ENCODE measurements at places on chromosomes 11 and 22.

DNA sequence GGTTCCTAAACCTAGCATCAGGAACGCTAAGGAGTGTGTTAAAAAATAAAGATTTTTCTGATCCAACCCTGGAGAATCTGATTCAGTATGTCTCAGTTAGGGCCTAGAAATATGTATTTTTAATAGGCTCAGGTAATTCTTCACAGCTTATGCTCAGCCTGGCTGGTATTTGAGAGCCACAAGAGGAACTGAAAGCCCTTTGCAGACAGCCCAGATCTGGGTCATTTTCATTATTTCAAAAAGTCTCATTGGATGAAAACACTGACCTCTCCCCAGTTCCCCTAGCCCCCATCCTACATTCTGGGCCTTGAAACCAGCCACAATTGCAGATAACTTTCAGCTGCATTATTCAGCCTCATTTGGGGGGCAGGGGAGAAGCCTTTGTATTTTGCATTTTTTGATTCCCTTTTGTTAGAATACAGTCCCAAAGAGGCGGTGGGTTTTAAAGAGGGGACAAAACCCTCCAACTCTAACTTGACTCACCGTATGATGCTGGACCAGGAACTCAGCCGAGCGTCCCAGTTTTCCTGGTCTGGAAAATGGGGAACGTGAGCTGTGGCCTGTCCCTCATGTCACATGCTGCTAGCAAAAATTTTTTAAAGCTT is 66.0 kb upstream of the LARGE1 start:
- no peak for DNase-seq

- no peak for DNase-seq
Observed at GRCh38 chr22:27270818-27271510, 530.6 kb downstream of the MN1 start.

DNA sequence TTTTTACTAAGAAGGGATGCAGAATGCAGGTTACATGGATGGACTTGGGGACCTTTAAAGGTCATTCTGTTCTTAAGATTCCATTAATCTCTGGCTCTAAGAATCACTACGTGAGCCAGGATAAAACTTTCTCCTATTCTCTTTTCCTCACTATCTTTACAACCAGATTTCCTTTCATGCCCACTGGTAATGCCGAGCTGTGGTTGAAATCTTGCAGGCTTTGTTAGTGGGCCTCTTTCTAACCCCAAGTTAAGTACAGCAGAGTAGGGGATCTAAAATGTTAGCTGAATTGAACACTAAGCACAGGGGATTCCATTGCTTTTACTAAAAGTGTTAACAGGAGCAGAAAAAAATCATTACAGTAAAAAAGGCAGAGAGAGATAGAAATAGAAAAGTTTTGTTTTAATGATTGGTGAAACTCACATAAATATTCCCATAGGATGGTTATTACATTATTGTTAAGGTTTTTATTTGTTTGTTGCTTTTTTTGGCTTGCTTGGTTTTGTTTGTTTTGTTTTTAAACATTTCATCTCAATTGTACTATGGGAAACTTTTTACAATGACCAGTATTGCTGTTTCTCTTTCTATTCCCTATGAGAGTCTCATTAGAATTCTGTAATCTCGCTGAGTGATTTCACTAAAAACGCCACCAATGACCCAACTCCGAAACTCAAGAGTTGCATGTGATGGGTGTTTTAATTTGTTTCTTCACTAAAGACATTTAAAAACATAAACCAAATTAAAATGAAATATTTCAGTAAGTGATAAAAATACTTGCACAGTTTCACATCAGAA is 54.1 kb upstream of the HTATIP2 start:
- no peak for DNase-seq

GRCh38 chr22:25735650-25736049 is 6.3 kb upstream of the MYO18B start:
- DNase-seq = no peak

DNA sequence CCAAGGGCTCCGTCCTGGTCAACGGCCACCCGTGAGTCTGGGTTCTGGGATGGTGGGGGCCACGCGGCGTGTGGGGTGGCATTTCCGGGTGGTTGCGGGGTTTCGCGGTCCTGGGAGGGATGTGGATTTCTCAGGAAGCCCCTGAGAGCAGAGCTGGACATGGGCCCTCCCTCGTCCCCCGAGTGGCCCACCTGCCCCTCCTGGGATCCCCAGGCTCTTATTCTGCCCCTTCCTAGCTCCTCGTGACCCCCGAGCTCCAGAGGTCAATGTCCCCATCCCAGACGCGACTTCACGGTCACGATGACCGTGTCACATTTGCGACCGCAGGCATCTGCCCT is 4.4 kb downstream of the MUC5AC start:
- DNase-seq = no peak
